ENCODE measurements at places on chromosomes 13 and 19.

DNA sequence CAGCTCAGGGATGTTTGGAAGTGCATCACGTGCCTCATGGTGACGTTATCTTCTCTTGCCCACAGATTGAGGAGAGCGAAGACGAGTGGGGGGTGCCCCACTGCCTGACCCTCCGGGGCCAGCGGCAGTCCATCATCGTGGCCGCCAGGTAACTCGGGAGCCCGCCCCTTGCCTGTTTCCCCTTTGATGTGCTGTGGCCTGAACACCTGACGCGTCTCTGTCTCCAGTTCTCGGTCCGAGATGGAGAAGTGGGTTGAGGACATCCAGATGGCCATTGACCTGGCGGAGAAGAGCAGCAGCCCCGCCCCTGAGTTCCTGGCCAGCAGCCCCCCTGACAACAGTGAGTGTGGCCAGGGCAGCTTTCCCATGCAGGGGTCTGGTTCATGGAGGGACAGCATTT is 137.0 kb downstream of the STK24 start:
- DNase-seq: no peak

DNA sequence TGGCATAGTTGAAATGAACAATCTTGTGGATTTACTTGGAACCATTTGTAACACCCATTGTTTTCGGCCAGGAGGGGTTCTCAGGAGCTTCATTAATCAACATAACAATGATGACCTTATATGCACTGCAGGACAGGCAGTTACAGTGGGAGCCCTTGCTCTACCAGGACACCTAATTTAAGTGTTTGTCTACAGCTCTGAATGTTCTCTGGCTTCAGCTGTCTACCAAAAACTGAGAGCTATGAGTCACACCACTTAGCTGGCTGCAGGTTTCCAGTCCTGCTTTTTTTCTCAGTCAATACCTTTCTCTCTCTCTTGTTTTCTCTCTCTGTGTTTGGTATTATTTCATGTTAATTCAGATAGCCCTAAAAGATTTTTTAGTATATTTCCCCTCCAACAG is 105.4 kb upstream of the MBNL2 start:
- no peak for DNase-seq

DNA sequence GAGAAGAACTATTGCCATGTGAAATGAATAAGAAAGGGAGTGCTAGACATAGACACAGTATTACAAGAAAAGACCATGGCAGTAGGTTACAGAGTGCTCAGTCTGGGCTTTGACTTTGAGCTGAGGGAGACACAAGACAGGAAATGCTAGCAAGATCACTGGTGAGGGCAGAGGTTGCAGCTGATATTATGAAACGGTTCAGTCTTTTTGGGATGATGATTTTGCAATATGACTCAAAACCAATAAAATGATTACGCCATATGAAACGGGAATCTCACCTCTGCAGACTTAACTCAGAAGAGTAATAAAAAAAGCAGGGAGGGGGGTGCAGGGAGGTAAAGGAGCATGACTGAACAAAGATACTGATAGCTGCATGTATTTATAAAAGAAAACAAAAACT is 123.1 kb downstream of the RBM26 start:
- DNase-seq: no peak

GRCh38 chr13:106619688-106620555 is 52.0 kb upstream of the ARGLU1 start:
- DNase-seq: peak; percentile 14

- no peak for DNase-seq
Measured at GRCh38 chr13:33934343-33934742, 116.4 kb downstream of the RFC3 start.

DNA sequence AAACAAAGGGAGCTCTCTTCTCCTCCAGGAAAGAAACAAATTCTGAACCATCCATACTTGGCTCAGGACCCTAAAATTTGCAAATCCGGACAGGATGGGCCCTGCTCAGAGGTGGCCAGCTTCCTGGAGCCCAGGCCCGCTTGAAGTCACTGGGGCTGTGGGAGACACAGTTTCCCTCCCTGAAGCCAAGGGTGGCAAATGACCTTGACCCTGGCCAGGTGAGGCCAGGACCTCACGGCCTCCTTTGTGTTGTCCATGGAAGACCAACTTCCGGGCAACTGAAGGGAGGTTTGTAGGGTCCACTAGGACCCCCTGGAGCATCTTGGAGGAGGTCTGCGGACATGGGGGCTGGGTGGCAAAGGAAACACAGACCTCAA is 5.5 kb downstream of the NANOS3 start:
- DNase-seq: no peak

GRCh38 chr19:33638167-33639034 is 16.6 kb downstream of the CHST8 start:
- no peak for DNase-seq

DNA sequence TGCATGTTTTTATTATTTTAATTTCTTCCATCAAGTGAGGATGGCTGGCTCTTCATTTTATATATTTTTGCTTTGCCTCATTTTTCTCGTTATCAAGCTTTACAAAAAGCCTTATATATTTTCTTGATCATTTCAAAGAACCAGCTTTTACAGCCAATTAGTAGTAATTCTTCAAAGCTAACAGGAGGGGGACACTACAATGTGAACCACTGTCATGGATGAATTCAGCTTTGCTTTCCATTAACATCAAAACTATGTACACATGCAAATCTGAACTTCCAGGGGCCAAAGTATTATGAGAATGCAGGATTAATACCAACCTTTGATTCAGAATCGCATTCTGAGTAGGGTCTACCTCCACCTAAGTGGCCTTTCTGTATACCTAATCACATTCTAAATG is 11.1 kb downstream of the UQCRFS1 start:
- DNase-seq: no peak

DNA sequence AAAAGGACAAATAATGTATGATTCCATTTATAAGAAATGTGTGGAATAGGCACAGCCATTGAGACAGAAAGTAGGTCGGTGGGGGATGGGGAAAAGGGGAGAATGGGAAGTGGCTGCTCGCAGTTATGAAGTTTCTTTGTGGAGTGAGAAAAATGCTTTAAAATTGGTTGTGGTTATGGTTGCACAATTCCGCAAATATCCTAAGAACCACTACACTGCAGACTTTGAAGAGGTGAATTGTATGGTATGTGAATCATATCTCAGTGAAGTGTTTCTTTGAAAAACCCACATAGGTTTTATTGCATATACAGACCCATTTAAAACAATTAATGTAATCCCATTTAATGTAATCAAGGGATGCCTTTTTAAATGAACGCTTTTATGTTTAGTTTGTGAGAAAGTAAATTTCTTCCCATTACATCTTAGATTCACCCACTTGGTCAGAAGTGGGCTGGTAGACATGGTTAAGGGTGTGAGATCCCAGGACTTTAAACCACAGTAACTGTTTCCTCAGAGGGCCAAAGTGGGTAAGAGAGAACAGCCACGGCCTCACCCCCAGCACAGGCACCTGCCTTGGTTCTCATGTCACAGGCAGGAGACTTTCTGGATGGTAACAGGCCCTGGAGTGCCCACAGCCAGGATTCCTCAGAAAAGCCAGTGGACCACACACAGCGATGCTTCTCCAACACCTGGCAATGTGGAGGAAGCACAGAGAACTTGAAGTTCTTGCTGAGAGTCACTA is 119.3 kb upstream of the GJB6 start:
- DNase-seq: peak; percentile 8

GRCh38 chr13:108407495-108407894 is 138.0 kb downstream of the TNFSF13B start:
- no peak for DNase-seq

- no peak for DNase-seq
Measured at GRCh38 chr13:32548837-32549236, 10.2 kb upstream of the N4BP2L2 start.

DNA sequence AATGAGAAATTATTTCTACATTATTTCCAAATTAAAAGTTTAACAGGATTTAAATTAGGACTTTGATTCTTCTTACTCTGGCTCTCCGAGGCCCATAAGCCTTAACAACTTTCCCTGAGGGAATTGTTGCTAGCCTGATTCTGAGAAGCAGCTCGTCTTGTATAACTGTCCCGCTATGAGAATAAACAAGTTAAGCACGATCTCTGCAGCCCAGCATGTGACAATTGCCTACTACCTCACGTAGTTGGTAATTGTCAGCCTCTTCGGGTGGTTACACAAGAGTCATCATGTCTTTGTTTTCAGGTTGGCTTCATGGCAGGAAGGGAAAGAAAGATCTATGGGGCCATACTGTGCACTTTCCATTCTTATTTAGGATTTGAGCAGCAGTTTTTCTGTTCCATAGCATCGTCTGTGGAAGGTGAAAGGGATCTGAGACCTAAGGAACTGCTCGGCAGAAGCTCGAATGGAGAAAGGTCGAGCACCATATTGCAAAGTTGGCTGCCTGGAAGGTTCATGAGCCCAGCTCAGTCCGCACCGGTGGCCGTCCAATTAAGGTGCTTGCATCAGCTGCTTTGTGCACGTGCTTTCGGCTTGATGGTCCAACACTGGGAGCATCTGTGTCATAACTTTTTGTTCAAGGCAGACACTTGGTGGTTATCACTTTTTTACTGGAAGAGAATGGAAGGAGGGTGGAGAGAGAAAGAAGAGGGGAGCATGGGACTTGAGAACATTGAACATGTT is 1.8 kb upstream of the STARD13 start:
- no peak for DNase-seq

GRCh38 chr19:47210689-47211316 is 20.2 kb downstream of the BBC3 start:
- DNase-seq: no peak

DNA sequence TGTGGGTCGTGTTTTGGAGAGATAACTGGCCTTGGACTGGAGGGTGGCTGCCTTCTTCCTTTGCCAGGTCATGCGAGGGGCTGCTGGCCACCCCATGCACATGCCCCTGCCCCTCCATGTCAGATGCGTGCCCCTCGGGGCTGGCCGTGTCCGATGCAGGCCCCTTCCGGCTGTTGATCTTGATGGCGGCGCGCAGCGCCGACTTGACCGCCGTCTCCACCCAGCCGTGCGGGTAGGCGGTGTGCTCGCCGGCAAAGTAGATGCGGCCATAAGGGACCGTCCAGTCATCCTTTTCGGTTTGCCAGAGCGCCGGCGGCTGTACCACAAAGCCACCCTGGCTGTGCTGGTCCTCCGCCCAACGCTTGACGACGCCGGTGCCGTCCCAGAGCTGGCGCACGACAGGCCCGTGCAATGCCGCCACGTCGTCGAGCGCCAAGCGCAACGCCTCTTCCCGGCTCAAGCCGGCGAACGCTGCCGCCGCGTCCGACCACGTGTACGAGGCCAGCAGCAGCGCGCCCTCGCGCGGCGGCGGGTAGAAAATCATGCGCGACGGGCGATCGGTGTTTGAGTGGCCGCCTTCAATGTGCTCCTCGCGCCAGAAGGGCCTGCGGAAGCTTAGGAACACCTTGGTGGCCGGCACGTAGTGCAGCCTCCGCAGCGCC is 6.9 kb downstream of the IL4I1 start:
- DNase-seq: no peak

GRCh38 chr19:13583753-13584152 is 77.5 kb upstream of the CACNA1A start:
- DNase-seq: no peak

DNA sequence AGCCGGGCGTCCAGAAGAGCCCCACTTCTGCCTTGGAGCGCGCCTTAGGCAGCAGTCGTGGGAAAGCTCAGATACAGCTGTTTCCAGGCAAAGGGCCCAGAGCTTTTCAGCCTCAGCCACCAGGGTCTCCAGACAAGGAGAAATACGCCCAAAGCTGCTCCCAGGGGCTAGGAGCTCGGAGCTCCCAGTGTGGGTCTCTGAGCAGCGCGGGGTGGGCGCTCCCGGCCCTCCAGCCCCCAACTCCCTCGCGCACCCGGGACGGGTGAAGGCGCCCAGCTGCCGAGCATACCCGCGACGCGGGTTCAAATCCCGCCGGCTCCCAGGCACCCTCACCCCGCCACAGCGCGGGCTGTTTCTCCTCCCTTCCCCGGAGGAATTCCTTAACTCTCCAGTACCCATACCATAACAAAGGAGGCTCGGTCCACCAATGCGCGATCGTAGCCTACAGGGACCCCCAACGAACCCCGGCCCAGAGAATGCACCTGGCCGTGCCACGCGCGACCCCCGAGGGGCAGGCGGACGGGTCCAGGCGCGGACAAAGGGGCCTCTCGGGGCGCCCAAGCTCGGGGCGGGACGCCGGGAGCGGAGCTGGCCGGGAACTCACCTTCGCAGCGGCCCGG is 507 bp downstream of the COL4A1 start:
- DNase-seq: no peak

DNA sequence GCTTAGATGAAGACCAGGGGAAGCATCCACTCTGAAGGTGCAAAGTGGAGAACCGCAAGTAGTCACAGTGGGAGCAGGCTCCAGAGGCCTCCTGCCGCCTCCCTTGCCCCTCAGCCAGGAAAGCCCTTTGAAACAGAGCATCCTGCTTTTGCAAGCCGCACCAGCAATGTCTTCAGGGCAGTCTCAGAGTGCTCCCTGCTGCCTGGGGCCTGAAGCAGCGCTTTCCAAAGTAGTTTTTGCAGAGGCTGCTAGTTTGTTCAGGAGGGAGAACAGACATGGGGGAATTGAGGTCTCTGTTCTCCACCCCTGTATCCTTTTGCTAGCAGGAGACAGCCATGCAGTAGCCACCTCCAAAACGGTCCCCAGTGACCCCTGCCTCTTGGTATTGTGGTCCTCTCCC is 15.8 kb upstream of the POP4 start:
- DNase-seq: no peak

GRCh38 chr13:110706570-110707372 is 855 bp upstream of the CARS2 start:
- DNase-seq: no peak

- no peak for DNase-seq
Measured at GRCh38 chr19:13906521-13906904, 512 bp downstream of the CC2D1A start.

GRCh38 chr13:43145534-43146196 is 122.3 kb downstream of the DNAJC15 start:
- no peak for DNase-seq

DNA sequence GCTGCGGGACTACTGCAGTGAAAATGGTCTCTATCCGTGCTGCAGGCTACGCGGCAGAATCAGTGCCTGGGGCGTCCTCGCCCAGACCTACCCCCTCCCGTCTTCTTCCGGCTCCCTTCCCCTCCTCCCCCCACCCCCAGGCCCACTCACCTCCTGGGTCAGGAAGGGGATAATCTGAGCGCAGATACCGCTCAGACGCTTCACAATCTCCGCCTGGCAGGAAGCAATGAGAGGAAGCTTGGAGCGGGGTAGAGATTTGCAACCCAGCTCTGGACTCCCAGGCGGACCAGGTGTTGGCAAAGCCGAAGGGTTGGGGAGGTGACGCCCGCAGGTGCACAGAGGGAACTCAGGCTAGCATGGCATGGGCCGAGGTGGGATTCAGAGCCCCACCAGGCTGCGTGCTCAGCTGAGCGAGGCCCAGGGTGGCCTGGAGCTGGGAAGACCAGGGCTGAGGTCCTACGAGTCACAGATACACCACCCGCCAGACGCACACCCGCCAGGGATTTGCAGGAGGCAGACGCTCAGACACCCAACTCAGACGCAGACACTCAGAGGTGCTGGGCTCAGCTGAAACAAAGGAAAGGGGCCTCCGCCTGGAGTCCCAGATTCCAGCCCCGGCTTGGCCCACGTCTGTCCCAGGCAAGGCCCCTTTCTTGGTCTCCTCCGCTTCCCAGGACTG is 4.1 kb downstream of the TLE2 start:
- DNase-seq: no peak

GRCh38 chr13:112112534-112113276 is 45.8 kb downstream of the SOX1 start:
- no peak for DNase-seq

- no peak for DNase-seq
Measured at GRCh38 chr19:4557144-4557970, 2.1 kb downstream of the SEMA6B start.
